CD8-positive, alpha-beta memory T cell (primary cell): ENCODE measurements at places on chromosomes 3 and 15.

- no peak for DNase-seq
These were observed 23.6 kb downstream of the CRTC3 start for GRCh38 chr15:90553248-90553745.

DNA sequence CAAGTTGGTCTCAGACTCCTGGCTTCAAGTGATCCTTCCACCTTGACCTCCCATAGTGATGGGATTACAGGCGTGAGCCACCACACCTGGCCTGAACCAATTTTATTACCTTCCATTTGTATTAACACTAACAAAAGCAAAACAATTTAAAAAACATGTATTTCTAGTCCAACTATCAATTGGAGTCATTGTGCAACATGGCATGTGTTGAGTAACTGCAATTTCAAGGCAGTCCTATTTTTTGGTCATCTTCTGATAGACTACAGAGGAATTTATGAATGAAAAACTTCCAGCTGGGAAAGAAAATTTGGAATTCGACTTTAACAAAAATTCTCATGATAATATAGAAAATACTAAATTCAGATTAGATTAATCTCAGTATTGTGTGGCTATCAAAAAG lies 16.8 kb downstream of the SPTSSB start:
- DNase-seq: no peak

DNA sequence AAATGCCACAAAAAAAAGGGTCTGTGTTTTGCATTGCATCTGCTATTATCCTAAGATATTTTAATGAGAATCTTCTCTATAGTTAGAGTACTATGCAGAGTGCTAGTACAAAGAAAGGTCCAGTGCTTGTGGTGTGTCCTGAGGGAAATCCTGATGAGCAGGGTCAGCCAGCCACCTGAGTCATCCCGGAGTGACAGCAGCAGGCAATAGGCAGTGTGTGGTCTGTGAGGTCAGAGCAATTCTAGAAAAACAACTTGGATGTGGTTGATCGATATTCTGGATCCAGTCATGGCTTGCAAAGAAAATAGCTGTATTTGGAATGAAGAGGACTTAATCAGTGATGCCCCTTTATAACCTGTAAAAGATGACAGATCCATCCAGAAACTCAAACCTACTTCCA lies 119.2 kb downstream of the CTNNB1 start:
- DNase-seq: no peak

DNA sequence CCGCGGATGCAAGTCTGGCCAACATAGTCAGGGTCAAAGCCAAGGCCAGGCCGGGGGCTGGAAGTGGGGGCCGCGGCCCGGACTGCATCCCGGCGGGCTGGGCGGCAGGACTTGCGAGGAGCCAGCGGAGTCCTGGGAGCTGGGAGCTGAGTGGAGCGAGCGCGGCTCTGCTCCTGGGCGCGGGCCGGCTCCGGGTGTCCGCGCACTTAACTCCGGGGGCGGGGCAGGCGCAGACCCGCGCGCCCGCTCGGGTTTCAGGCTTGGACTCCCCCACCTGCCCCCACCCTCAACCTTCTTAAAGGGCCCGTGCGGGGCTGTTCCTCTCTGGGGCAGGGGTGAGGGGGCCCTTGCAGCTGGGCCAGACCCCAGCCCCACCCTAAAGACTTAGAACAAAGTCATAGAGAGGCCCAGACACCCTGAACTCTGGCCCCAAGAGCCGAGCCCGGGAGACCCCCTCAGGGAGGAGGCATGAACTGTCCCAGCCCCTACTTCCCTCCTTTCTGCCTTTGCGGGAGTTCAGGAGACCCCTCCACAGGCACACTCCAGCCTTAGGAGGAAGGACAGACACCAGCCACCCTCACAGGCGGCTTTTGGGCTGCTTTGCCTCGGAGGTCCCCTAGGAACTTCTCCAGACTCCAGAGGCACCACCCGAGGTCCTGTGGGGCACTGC lies at the start of gene CSPG4:
CSPG4 (minus strand) TSS at position 181 of the 670 bp plus-strand sequence; CDS start at position 88, 93 bp downstream.
- no peak for DNase-seq

DNA sequence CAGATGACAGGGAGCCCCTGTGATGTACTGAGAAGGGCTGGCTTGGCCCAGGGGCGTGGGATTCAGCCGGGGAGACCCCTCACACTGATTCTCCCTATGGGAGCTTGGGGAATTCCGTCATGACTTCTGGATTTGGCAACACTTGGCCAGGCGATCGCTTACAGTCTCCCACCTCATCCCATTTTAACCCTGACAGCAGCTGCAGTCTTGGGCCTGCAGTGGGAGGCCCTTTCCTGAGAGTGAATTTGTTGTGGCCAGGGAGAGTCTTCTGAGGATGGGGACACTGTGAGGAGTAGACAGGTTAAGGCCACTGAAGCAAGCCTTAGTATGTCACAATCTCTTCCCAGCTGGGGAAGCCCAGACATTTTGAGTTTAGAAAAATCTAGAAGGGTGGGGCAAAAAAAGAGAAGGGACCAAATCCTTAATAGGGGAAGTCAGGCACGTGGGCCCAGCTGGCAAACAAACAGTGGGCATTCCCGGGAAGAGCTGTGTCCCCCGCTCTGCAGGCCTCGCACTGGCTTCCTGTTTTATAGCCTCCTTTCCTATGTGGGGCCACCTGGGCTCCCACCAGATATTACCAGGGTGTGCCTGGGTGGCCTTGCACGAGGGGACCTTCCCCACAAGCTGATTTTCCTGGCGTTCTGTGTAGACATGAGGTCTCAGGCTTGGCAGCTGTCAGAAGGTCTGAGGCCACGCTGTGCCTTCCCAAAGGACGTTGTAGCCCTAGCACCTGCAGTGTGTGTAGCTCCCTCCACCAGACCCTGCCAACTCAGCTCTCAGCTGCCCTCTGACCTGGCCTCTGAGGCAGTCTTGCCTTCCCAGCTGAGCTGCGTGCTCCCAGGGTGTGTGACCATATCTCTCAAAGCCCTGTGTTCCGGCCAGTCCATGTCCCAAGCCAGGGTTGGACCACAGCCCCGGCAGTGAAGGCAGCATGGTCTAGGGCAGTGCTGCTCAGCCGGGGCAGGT lies 64.5 kb downstream of the FEM1B start:
- no peak for DNase-seq

DNA sequence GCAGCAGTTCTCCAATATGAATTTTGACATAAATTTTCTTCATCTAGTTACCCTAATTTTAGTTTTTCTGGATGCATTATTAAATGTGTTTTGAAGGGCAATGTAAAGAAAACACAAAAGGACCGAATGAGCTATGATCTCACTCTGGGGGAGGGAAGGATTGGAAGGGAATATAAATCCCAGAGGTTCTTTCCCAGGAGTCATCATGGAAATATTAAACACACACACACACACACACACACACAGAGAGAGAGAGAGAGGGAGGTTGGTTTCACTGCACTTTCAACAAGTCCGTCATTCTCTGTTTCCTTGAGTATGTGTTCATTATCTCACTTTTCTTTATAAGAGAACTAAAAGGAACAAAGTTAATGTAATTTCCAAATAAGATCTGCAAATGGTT lies 70.7 kb upstream of the DCBLD2 start:
- DNase-seq: no peak

GRCh38 chr3:58351920-58352319 lies 19.2 kb downstream of the PXK start:
- no peak for DNase-seq
